Skin of body (tissue), 3 donors: ENCODE measurements at places on chromosomes 5 and 9. TPM values are rescaled to one million over a fixed set of nuclear protein-coding genes. Genes with fewer than 3 reads are reported as not detected.

FBN2 gene
- total RNA-seq: 88.3 TPM

- DNase-seq: no peak
Observed at GRCh38 chr5:53090229-53090628, 19.3 kb downstream of the MOCS2 start.

- no peak for DNase-seq
Observed at GRCh38 chr9:126916909-126917308, 2.3 kb downstream of the RALGPS1 start.

DNA sequence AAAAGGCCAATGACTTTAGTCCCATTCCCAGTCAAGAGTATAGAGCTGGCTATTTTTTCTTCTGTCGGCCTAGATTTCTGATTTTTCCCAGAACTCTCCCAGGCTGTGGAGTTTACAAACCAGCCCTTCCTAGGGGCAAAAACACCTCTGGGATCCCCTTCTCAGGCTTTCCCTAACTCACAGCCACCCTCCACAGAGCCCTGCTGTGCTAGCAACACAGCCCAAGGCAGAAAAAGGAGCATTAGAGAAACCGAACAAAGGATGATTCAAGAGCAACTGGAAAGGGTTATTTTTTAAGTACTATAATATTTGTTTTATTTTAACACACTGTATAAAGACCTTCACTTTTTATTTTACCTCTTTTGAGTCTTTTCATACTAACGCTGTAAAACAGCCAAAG is 234.8 kb downstream of the GLIS3 start:
- no peak for DNase-seq

CATSPER3 gene
- total RNA-seq: not detected

TAF1L gene
- under 0.01 TPM for total RNA-seq
